CD4-positive, alpha-beta T cell treated with Interleukin-6 for 4 hours (primary cell): ENCODE measurements at places on chromosomes 4 and X.
A peak's percentile ranks its signal among the peaks of the same experiment; 100 is the strongest.

- DNase-seq: no peak
These were observed 194.7 kb downstream of the LRBA start for GRCh38 chr4:150820409-150820808.

- no peak for DNase-seq
These were observed 62.2 kb downstream of the SPANXN3 start for GRCh38 chrX:143455046-143455445.

DNA sequence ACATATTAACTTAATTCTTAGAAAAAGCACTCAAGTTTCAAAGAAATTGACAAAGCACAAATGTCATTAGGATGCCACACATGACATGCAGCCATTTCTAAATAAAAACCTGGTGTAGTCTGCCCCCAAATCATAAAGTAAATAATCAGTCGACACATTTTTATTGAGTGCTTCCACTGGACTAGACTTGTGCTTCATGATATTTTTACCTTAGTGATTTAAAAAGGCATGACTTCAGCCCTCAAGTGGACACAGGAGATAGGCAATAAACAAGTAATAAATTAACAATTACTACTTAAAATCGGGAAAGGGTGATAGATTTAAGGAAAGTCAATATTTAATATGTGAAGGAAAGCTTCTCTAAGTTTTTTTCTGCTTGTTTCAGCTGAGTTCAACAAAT, 7.6 kb downstream of the TRAM1L1 start:
- no peak for DNase-seq

DNA sequence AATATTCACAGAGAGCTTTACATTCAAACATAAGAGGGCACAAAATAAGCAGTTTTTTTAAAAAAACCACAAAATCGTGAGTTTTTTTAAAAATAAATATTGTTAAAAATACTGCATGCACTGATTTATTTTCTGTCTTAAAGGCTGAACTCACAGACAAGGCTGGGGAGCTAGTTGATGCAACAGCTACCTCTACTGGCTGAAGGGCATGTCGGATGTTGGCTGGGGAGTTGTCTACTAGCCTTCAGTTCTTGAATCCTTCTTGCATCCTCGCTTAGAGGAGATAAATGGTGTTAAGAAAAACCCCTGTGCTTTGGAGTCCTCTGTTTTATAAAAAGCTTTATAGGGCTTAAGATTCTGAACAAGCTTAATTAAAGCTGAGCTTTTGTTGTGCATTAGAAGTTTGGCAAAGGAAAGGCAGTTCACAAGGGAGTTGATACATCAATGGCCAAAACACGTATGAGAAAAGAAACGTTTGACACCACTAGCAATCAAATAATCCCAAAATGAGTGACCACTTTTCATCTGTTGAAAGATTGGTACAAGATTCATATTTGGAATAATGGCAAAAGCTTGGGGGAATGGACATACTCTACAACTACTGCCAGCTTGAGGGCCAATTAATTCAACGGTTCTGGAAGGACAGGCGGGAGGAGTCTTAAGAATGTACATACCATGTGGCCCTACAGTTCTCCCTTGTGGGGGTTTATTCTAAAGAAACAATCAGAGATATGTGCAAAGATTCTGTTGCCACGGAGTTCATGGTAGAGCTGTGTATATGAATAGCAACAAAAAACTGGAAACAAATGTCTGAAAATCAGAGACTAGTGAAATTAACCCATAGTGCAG, 94.7 kb downstream of the SEL1L3 start:
- no peak for DNase-seq

DNA sequence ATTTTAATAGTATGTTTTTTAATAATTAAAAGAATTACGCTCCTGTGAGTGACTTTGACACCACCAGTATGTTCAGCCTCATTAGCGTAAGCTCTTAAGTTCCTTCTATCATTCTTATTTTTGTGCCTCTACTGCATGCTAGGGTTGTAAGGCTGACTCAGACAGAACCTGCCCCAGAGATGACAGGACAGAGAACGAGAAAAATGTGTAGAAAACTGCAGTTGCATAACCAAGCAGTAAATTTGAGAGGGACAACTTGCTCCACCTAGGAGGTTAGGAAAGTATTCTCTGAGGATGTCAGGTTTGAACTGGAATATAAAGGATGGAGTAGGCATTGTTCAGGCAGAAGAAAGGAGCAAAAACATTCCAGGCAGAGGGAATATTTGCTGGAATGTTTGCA, 98.7 kb downstream of the NFKB1 start:
- no peak for DNase-seq

DNA sequence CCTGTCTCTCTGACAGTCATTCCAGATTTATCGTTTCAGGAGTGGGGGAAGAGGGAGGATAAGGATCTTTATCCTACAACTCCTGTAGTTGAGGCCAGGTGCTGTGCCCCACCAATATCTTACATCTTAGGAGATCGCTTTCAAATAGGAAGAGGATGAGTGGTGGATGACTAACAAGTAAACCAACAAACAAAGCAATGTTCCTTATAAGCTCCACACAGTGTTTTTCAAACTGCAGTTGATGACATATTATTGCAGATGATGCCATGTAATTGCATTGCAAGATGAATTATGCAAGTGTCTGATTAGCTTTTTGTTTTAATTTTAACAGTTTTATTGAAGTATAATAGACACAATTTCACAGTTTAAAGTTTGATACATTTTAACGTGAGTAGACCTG, 35.8 kb upstream of the TMEM164 start:
- DNase-seq: no peak

- no peak for DNase-seq
These were observed 238.6 kb downstream of the RAPGEF2 start for GRCh38 chr4:159341522-159341921.

GRCh38 chr4:101191302-101192098, 155.8 kb downstream of the PPP3CA start:
- DNase-seq: no peak

- DNase-seq: peak; percentile 73
These were observed 11.6 kb downstream of the PDZD4 start for GRCh38 chrX:153818571-153819383.

DNA sequence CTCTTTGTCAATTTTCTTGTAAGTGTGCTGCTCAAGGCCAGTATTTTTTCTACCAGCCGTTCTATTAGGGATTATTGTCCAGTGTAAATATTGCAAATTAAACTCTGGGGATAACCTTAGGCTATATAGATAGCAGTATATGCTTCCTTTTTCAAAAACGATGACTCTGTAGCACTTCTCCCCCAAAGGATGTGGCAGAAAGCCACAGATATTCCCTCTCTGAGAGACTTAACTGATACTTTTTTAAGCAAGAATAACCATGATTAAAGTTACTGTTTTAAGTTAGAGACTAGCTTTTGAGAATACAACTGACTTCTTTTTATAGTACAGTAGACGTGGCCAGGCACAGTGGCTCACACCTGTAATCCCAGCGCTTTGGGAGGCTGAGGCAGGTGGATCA, 130.0 kb downstream of the FHIP1A start:
- no peak for DNase-seq

DNA sequence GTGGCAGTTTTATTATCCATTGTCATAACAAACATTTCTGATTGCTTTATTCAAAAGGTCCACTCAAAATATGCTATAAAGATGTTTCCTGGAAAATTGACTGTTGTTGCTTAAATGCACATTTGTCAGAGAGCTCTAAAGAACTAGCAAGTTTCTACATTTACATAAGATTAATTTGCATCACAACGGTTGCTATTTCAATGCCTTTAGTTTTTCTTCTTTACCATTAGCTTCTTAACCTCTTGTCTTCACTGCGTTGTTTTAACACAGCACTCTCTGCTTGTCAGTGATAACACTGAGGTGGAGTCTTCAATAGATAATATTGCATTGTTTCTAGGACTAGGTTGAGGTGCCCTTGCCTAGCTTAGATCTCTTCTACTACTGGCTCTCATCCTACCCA, 76.7 kb upstream of the GALNT7 start:
- DNase-seq: no peak

DNA sequence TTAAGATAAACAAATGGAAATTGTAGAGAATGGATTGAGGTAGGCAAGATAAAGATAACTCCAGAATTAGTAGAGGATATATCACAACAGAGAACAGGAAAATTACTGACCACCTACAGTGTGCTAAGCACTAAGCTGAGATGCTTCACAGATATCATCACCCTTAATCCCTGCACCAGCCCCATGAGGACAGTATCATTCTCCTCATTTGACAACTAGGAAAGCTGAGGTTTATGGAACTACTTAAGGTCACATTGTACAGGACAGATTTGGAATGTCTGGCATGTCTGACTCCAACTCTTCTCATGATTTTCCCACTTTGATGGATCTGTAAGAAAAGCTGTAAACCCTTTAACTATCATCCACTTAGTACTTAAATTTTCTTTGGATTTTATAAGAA, 95.5 kb downstream of the CASK start:
- no peak for DNase-seq

DNA sequence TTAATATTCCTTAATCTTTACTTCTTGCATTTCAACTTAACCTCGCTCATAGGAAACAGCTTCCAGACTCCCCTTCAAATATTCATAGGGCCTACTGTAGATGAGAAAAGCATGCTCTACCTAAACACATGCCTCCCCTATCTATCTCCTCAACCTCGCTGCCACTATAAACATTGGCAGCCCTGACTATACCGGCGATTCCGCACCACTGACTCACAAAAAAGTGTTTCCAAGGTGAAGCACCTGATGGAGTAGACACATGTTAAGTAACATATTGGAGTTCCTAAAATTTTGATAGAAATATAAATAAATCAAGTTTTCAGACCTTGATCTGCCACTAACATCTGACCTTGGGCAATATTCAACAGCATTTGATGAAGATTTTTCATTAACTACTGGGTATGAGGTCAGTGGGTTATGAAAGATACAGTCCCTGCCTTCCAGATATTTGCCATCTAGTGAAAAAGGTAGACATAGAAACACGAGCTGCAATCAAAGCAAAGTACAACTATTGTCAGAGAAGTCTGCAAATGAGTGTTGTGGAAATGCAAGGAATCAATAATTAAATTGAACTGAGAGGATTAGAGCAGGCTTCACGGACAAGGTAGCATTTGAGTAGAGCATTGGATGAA, 184.2 kb downstream of the MAML3 start:
- DNase-seq: no peak

GRCh38 chrX:65697915-65698796, 30.7 kb downstream of the MSN start:
- peak; percentile 79 for DNase-seq

DNA sequence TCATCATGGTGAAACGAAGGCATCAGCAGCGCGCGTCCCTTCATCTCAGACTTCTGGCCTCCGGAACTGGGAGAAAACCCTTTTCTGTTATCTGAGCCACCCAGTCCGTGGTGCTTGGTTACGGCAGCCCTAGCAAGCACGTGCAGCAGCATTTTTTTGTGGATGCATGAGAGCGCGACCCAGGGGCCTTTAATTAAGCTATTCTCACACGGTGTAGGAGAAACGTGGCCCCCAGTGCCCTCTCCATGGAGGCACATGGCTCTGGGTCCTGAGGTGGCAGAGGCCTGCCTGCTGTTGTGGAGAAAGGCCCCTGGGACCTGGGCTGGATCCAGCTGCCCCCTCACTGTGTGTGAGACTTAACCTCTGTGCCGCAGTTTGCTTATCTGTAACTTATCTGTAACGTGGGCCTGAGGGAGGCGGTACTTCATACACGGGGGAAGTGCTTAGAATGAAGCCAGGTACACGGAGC, 9.5 kb downstream of the CLCN4 start:
- DNase-seq: no peak

- DNase-seq: no peak
These were observed 40.6 kb upstream of the CYP2U1 start for GRCh38 chr4:107890779-107891178.

GRCh38 chr4:3019145-3019846, 55.0 kb downstream of the HTT-AS start:
- DNase-seq: no peak

- no peak for DNase-seq
These were observed 112.9 kb downstream of the IRF2 start for GRCh38 chr4:184361443-184361842.

GRCh38 chrX:132413459-132413858, 75.4 kb downstream of the MBNL3 start:
- DNase-seq: no peak

GRCh38 chrX:31435592-31435991, 363.8 kb upstream of the FTHL17 start:
- DNase-seq: no peak

GRCh38 chr4:168784786-168785461, 225.1 kb downstream of the CBR4 start:
- DNase-seq: no peak

- no peak for DNase-seq
These were observed 16.9 kb upstream of the PLA2G12A start for GRCh38 chr4:109746728-109747127.

DNA sequence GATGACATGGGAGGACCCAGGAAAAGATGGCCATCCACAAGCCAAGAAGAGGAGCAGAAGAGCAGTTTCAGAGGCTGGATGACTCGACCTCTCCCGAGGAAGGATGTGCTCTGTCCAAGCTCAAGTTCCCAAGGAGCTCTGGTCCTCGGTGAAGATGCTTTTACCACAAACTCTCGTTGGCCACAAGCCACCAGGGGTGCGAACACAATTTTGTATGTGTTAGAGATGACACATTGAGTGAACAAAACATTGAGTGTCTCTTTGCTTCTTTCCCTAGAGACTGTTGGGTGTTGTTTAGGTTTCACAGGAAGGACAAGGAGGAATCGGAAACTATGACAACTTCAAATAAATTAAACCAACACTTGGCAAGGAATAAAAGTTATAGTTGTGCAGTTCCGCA, 26.3 kb downstream of the FGFBP1 start:
- no peak for DNase-seq

DNA sequence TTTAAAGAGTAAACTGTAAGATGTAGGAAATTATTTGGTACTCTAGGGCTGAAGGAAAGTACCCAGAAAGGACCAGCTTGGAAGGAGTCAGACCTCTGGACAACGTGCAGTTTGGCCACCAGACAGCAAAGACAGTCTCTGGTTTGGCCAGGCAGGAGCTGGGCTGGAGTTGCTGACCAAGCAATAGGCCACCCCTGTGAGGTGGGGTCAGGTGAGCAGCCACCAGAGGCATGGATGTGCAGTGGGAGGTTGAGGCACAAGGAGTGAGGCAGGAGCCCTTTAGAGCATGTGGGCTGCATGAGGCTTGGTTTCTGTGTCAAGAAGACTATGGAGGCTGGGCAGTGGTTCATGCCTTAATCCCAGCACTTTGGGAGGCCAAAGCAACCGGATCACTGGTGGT, 17.7 kb upstream of the MRFAP1 start:
- no peak for DNase-seq

- no peak for DNase-seq
These were observed 284.3 kb downstream of the CXXC4 start for GRCh38 chr4:104210420-104210819.
